ENCODE measurements at places on chromosomes 13 and 19. TPM values are rescaled to one million over a fixed set of nuclear protein-coding genes. Genes with fewer than 3 reads are reported as not detected.

The MFSD12 gene
- total RNA-seq, result 82.9 TPM

The IRGC gene
- total RNA-seq, result not detected

The RASAL3 gene
- total RNA-seq, result 127 TPM

The TBXA2R gene
- 3.8 TPM for total RNA-seq

The IL11 gene
- 0.29 TPM for total RNA-seq

The PCDH17 gene
- not detected for total RNA-seq

The CYP2A6 gene
- not detected for total RNA-seq

The APC2 gene
- total RNA-seq, result not detected

The CYP4F11 gene
- not detected for total RNA-seq

The CTXN1 gene
- not detected for total RNA-seq

The ERICH4 gene
- total RNA-seq, result not detected

The HRC gene
- total RNA-seq, result not detected

The CYTH2 gene
- total RNA-seq, result 62.3 TPM

The ZNF816 gene
- 13.0 TPM for total RNA-seq

The PTGIR gene
- 13.9 TPM for total RNA-seq

The GGN gene
- total RNA-seq, result 0.12 TPM

The RNF113B gene
- total RNA-seq, result not detected

The TSSK6 gene
- 6.5 TPM for total RNA-seq

The LRRC4B gene
- total RNA-seq, result not detected

The KLF1 gene
- not detected for total RNA-seq

The ZIK1 gene
- 9.4 TPM for total RNA-seq

The BST2 gene
- total RNA-seq, result 111 TPM

The ZNF792 gene
- 17.6 TPM for total RNA-seq

The VSIG10L gene
- total RNA-seq, result 0.28 TPM

The ATP8A2 gene
- 0.78 TPM for total RNA-seq

The DPF1 gene
- 1.0 TPM for total RNA-seq

The C19orf85 gene
- not detected for total RNA-seq

The SPACA7 gene
- not detected for total RNA-seq

The ZNF491 gene
- total RNA-seq, result 1.8 TPM

The RFX1 gene
- 16.8 TPM for total RNA-seq

The PEPD gene
- 33.8 TPM for total RNA-seq

The OVOL3 gene
- not detected for total RNA-seq

The IL4I1 gene
- total RNA-seq, result 3.7 TPM

The CHAMP1 gene
- total RNA-seq, result 25.7 TPM

The SIAH3 gene
- 0.17 TPM for total RNA-seq

The UBE2L5 gene
- not detected for total RNA-seq

The ZNF471 gene
- 0.43 TPM for total RNA-seq

The LIPE gene
- total RNA-seq, result 32.9 TPM

The SIGLEC10 gene
- not detected for total RNA-seq

The ZNF528 gene
- total RNA-seq, result 16.5 TPM

The KASH5 gene
- total RNA-seq, result 0.46 TPM

Measured in activated naive CD4-positive, alpha-beta T cell treated with anti-CD3 and anti-CD28 coated beads, Interleukin-2, amount 10 ng/mL, durations not matched to agents 5 hours and 36 hours (primary cell).